Activated CD8-positive, alpha-beta memory T cell treated with anti-CD3 and anti-CD28 coated beads for 24 hours (primary cell): ENCODE measurements at places on chromosomes 1 and 21.

- DNase-seq: no peak
Measured at GRCh38 chr1:5586629-5587028, 405.6 kb downstream of the NPHP4 start.

GRCh38 chr21:29725025-29725736, 214.6 kb downstream of the GRIK1 start:
- DNase-seq: no peak

DNA sequence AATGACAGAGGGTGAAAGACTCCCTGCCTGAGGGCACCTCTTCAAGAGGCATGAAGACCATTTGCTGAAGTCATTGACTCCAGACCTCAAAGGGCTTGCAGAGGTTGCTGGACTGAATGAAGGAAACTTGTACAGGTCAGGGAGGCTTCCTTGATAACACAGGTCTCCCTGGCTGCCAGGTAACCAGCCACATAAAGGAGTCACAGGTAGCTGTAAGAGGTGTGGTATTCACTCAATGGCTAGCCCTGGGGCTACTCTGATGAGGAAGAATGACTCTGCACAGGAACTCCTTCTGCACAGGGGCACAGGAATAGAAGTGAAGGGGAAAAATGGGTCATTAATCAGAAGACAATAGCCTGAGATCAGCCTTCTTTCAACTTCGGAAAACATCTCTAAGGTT, 187.5 kb downstream of the LMX1A start:
- DNase-seq: no peak

DNA sequence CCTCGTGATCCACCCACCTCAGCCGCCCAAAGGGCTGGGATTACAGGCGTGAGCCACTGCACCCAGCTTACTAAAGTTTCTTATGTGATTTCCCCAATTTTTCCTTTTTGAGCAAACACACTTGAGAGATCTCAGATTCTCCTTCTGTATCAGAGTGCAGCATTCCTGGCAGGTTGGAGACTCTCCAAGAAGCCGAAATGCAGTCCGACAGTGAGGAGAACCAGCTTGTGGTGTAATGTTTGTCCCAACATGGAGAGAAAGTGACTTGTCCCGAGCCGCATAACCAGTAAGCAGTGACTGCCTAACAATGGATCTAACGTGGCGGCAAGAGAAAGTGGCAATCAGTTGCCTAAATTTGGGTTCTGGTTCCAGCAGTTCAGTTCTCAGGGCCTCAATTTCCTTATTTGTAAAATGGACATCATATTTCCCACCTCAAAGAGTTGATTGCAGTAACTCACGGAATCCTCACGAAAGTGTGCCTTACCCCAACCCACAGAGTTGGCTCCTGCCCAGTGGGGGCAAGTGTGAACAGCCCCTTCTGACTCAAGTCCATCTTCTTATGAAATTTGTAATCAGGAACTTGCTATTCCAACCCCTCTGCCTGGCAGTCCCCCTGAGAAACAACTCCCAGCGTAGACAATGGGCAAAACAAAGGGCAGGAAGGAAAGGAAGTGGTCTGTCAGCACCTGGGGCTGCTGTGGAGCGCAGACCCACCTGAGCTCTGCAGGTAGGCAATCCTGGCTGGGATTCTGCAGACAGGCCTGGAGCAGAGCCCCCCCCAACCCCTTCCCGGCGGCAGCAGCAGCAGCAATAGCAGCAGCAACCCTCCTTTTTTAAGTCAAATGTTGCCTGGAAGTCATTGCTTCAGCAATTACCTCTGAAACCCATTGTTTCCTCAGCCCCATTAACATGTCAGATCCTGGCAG, 223.6 kb upstream of the POU3F1 start:
- no peak for DNase-seq

DNA sequence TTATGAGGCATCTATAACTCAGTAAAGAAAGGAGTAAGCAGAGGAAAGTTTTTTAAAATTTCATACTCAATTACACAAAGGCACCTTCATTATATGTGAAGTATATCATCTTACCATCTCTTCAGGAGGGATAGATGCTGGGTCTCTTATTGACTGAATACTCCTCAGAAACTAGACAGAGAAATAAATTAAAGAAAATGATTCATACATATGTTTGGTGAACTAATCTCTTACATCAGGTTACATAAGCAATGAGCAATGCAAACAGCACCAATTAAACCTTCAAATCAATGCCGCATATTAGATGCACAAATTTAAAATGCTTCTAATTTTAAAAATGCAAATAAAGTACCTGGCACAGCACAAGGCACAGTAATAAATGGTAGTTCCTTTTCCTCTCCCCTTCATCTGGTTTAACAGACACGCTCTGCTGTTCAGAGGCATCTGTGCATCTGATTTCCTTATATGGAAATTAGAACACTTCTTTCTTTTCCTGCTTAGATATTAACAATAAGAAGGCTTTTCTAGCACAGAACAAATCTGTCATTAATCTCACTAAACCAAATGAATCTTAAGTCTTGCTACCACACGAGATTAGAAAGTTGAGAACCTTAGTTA, 20.0 kb downstream of the SCYL3 start:
- no peak for DNase-seq

- DNase-seq: peak; percentile 90
Measured at GRCh38 chr1:26993237-26994019, at the start of gene TRNP1. Gene TRNP1, plus strand, starts transcription at chr1:26993692. Its CDS starts 95 bp downstream, at chr1:26993787.

DNA sequence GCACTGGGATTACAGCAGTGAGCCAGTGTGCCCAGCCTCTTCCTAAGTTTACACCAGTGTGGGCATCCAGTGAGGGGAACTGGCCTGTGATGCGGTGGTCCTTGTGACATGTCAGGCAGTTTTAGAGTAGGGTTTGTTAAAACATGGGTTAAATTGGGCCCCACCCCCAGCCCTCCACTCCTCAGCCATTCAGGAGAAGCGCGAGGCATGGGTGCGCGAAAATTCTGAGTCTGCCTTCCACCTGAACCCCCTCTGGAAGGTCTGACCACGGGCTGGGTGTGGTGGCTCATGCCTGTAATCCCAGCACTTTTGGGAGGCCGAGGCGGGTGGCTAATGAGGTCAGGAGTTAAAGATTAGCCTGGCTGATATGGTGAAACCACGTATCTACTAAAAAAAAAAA, 51.7 kb downstream of the SKI start:
- no peak for DNase-seq

DNA sequence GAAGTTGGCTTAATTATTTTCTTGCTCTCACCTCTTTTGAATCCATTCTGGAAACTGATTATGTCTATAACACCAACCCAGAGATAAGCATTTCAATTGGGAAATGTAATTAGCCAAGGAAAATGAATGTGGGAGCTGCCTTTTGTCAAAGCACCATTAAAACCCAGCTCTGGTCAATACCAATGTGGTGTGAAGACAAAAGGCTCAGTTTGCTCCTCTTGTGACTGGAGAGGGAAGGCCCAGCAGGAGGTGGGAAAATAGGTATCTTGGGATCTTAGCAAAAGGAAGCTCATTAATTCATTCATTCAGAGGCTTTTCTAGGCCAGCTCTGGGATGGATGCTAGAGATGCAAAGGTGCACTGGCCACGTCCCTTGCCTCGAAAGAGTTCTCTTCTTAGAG, 75.0 kb upstream of the SELENON start:
- DNase-seq: no peak
